ENCODE measurements at places on chromosomes 2 and 18.

DNA sequence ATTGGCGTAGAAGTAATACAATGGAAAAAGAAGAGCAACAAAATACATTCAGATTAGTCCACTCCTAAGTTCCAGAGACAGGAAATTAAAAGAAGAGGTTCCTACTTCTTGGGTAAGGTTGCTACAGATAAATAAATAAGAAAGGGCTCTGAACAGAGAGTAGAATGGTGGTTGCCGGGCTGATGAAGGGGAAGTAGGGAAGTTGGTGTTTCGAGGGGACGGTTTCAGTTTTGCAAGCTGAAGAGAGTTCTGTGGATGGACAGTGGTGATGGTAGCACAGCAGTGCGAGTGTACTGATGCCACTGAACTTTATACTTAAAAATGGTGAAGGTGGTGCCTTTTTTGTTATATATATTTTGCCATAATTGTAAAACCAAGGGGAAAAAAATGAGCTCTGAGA, 48.2 kb downstream of the CABYR start:
- no peak for DNase-seq

DNA sequence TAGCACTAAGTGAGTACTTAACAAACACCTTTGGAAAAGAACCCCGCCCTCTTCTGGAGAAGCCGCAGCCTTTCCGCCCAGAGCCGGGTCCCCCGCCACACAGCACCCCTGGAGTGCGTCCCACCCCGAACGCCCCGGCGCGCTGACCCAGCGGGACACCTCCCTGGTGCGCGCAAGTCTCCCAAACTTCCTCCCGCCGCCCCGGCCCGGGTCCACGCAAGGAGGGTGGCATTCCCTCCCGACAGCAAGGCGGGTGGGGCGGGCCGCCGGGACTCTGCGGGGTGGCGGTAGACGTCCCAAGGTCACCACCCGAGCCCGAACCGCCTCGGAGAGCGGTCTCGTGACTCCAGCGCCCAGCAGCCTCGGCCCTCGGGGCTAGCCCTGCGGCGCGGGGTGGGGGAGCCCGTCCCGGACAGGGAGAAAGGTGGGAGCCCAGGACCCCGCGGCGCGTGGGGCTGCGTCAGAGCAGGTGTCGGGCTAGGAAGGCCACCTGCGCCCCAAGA, 598 bp downstream of the CCDC93 start:
- peak; percentile 68 for DNase-seq

DNA sequence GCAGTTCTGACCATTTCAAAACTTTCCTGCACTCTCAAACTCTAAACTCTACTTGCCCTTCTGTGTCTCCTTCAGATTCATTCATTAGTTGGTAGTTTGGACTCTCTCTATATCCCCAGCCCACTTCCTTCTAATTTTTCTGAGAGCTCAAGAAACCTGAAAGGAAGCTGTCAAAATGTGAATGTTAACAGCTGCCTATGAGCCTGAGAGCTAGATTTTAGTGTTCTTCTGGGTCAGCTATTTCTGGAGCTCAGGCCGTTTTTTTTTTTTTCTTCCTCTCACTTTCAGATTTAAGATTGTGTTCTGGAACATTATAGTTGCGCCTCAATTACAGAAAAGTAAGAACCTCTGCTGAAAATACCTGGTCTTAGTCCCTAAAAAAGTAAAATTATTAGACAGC, 73.1 kb downstream of the RTN4 start:
- DNase-seq: no peak

GRCh38 chr18:38576349-38576748, 1010.8 kb upstream of the CELF4 start:
- DNase-seq: no peak

GRCh38 chr2:9018534-9018933, 15.1 kb upstream of the MBOAT2 start:
- no peak for DNase-seq

- DNase-seq: peak; percentile 11
These were observed 131.4 kb upstream of the MAPRE2 start for GRCh38 chr18:34909637-34910364.

DNA sequence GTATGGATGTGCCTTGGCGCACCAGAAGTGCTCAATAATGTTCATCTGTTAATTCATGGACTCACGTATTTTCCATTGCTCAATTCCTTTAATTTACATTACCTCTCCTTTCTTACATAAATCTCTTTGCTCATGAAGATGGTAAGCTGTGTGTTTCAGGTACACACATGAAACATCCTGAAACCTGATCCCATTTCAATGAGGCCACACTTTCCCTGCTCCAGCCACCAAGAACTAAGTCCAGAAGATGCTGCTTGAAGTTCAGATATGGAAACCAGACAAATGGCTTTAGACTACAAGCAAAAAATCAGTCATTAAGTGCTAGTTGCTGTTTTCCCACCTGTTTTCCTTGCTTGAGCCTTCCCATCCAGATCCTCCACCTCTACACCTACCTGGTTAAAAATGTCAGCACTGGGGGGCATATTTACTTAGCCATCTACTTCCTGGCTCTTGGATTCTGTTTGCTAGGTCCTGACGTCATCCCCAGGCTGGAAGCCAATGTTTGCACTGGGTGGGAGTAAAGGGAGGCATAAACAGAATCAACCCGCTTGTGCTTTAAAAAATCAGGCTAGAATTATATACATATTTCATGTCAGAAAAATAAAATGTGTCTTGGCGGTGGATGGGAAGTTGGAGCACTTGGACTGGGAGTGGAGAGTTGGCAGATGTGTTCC, 309.7 kb downstream of the OSR1 start:
- no peak for DNase-seq

DNA sequence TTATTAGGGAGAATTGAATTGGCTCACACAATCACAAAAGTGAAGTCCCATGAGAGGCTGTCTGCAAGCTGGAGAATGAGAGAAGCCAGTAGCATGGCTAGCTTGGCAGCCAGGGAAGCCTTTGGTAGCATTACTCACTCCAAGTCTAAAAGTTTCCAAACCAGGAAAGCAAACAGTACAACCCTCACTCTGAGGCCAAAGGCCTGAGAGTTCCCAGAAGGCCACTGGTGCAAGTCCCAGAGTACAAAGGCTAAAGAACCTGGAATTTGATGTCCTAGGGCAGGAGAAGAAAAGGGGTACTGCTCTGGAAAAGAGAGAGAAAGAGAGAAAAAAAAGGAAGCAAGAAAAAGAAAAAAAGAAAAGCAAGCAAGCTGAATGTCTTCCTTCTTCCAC, 318.2 kb downstream of the RND3 start:
- DNase-seq: peak; percentile 50

DNA sequence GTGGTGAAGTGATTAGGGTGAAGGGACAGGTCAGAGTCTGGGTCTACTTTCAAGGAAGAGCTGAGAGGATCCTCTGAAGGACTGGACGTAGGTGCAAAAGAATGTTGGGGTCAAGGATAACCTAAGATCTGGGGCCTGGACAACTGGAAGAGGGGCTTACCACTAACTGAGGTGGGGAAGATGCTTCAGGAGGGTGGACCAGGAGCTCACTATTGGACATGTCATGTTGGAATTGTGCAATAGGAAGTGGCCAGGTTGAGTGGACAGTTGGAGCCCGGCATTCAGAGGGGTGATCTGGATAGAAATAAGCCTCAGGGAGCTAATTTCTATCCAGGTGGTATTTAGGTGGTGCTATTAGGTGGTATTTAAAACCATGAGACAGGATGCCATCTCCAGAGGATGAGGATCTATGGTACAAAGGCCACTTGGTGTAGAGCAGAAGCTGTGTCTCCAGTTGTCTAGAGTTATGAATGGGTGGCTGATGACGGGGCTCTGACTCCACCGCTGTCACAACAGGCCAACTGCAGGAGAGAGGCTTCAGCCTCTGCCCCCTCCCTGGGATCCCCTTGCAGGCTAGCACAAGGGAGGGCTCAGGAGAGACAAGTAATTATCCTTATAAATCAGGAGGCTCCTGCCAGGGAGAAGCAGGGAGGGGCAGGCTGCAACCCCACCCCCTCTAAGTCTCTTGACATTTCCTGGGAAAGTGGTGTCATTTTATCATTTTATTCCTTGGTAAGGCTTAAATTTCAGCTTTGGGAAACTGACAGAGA, 158.0 kb downstream of the SMAD7 start:
- DNase-seq: no peak

- peak; percentile 48 for DNase-seq
These were observed 121.8 kb downstream of the NCK2 start for GRCh38 chr2:105866216-105867185.

- DNase-seq: no peak
These were observed 26.8 kb downstream of the RUFY4 start for GRCh38 chr2:218095853-218096252.

DNA sequence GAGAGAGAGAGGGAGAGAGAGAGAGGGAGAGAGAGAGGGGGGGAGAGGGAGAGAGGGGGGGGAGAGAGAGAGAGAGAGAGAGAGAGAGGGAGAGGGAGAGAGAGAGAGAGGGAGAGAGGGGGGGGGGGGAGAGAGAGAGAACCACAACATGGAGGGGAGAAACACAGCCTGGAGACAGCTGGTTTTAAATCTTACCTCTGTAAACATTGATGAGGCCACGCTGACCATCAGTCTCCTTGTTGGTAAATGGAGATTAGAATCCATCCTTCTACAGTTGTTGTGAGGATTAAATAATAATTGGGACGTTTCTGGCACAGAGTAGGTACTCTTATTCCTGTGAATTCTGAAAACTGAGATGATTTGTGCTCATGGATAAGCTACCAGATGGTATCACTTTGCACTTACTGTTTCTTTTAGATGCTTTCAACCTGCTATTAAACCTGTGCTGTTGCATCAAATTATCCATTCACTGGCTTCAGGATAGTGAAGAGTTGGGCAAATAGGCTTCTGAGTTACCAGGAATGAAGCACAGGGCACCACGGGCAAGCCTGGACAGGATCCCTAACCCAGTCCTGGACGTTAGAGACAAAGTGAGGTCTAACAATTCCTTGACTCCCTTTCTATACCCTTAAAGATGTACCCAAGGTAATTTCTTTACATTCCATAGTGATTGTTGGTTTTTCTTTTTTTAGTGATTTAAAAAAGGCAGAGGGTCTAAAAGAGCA, 318.1 kb downstream of the ZNF521 start:
- no peak for DNase-seq

DNA sequence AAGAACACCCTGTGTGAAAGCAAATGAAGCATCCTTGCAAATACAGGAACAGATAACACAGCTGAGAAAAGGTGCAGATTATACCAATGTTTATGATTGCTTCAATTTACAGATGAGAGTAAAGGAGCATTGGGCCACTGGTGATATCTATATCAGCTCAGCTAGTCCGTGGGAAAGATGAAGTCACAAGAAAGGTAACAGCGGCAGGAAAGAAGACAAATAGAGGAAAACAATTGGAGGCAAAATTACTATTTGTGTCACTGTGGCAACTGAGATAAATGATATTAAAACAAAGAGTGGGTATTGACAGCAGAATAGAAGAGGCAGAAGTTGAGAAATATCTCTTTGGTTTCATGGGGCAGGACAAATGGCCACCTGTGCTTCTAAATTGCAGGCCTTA, 121.2 kb upstream of the CAVIN2 start:
- DNase-seq: no peak

GRCh38 chr18:66994790-66995189, 390.9 kb upstream of the CDH19 start:
- no peak for DNase-seq

- DNase-seq: no peak
These were observed 9.5 kb downstream of the CAPN14 start for GRCh38 chr2:31207790-31208189.

DNA sequence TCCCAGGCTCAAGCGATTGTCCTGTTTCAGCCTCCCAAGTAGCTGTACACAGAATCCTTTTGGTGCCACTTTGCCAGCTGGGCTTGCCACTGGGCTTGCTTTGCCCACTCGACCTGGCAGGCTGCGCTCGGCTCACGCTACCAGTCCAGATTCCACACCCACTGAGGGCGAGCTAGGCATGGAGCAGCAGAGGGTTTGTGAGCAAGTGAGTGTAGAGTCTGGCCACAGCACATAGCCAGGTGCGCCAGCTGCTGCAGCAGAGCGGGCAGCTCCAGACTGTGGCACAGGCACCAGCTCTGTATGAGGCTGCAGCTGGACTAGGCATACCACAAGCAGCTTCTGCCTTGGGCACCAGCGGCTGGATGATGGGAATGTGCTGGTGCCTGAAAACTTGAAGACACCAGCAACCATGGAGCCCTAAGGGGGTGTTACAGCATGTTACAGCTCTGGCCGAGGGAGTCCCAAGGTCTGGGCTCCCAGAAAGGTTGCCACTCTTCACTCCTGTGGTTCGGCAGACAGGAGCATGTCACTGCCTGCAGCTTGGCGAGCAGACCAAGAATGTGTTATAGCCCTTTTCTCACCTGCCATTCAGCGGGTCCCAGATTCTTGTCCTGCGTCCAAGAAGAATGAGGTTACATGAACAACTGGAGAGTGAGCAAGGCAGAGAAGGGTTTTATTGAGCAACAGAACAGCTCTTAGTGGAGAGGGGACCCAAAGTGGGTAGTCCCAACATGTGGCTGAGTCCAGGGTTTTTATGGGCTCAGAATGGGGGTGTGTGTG, 12.9 kb downstream of the SMARCAL1 start:
- no peak for DNase-seq

DNA sequence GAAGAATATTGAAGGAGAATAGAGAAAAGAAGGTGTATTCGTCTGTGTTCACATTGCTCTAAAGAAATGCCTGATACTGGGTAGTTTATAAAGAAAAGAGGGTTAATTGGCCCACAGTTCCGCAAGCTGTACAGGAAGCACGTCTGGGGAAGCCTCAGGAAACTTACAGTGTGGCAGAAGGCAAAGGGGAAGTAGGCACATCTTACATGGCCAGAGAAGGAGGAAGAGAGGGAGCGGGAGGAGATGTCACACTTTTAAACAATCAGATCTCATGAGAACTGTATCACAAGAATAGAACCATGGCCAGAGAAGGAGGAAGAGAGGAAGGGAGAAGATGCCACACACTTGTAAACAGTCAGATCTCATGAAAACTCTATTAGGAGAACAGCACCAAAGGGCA, 159.6 kb upstream of the TPO start:
- no peak for DNase-seq

DNA sequence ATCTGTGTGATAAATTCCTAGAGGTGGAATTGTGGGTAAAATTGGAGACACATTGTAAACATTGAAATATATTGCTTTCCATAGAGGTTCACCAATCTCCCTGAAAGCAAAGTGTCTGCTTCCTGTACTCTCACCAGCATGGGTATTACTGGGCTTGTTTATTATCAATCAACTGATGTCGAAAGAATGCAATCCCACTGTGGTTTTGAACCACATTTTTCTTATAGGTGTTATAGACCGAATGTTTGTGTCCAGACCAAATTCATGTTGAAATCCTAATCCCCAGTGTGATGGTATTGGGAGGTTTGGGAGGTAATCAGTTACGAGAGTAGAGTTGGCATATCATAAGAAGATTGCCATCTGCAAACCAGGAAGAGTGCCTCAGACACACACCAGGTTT, 1212.4 kb downstream of the LRP1B start:
- no peak for DNase-seq

GRCh38 chr2:239169311-239170048, 231.3 kb downstream of the HDAC4 start:
- no peak for DNase-seq

DNA sequence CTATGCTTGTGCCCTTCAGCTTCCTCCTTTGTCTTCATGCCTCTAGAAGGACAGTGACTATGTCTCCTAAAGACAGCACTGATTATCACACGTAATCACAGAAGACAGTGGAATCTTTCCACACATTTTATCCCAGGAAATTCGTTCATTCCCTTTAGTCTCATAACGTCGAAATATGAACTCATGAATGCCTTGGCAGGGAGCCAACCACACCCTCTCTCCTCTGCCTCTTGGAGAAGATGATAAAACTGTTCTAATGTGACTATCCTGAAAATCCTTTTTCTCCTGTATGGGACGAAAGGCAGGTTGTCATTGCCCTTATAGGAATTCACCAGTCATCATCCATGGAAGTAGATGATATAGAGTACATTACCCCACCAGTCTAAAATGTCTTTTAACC, 726.6 kb upstream of the FANCL start:
- no peak for DNase-seq

GRCh38 chr18:67363694-67364093, 152.8 kb downstream of the DSEL start:
- no peak for DNase-seq

Measured in AG08396 (cell line).